ENCODE measurements at places on chromosomes 1 and 21.
A peak's percentile ranks its signal among the peaks of the same experiment; 100 is the strongest.

DNA sequence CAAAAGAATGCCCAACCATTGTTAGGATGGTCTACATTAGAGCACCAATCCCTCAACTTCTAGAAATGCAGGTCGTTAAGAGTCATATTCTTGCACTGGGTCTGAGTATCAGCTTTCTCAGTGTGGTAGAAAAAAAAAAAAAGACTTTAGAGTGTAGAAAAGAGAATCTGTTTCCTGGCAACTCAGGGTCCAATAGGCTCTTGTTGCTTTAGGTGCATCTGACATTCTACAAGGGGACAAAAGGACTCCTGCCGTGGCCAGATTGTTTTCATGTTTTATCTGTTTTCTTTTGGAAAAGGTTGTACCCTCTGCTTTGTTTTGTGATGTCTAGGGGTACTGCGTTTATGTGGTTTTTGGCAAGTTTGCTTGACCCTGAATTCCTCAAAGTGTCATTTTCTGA is 105.4 kb upstream of the KCNK2 start:
- DNase-seq = no peak

GRCh38 chr1:65509912-65510680 is 89.6 kb downstream of the LEPR start:
- DNase-seq = no peak

DNA sequence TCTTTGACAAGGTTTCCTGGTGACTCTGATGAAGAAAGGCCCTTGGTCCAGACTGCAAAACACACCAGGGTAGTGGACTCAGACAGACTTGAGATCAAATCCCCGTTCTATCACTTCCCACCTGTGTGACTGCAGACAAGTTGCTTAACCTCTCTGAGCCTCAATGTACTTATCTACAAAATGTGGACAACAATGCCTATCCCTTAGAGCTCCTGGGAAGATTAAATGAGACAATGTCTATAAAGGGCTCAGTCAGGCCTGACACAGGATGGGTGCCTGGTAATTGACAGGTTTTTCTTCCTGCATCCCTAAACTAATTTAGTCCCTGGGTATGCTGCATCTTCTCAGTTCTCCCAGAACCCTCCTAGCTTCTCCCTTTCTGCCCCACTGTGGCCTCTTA is 37.9 kb upstream of the ZBTB40 start:
- no peak for DNase-seq

- DNase-seq = no peak
Observed at GRCh38 chr1:116139592-116140134, 28.5 kb downstream of the MAB21L3 start.

DNA sequence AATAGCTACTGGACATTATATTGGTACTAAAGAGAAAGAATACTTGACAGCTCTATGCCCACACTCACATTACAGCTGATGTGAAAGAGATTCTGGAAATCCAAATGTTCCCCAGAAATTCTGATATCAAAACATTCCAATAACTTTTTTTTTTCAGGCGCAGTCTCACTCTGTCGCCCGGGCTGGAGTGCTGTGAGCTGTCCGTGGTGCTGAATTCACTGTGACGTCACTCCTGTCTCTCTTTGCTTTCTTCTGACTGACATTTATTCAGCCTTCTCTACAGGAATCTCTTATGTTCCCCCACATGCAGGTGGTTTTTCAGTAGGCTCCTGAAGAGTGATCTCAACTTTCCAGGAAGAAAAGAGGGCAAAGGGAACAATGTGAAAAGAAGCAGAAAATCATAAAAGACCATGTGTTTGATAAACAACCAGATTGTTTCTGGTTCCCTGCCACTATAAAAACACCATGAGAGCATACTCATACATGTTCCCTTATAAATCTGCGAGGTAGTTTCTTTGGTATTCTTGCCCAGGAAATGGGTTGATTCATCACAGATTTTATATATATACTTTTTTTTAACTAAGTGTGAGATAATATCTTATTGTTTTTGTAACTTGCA is 6.2 kb downstream of the S100A7A start:
- peak; percentile 54 for DNase-seq

- DNase-seq = no peak
Observed at GRCh38 chr1:154778944-154779343, 91.1 kb downstream of the KCNN3 start.

- DNase-seq = no peak
Observed at GRCh38 chr1:49622877-49623276, 400.9 kb downstream of the AGBL4 start.

DNA sequence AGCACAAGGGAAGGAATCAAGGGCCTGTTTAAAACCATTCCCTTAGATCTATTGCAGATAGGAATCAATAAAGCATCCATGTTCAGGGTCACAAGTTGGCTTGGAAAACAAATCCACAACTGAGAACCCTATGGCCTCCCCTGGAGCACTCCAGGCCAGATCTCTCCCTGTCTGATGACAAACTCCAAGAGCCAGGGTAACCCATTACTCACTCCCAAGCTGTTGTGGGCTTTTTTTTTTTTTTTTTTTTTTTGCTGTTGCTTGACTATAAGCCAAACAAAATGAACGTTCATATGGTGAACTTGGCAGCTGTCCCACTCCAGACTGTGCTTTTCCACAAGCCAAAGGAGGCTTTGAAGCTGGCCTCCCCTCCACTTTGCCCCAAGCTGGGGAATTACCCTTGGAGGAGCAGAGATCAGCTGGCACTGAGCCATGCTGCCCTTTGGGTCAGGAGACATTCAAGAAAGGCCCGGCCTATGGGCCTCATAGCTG is 35.7 kb upstream of the VAV3 start:
- DNase-seq = no peak

- DNase-seq = no peak
Observed at GRCh38 chr1:47584249-47584648, 146.4 kb downstream of the FOXD2 start.

DNA sequence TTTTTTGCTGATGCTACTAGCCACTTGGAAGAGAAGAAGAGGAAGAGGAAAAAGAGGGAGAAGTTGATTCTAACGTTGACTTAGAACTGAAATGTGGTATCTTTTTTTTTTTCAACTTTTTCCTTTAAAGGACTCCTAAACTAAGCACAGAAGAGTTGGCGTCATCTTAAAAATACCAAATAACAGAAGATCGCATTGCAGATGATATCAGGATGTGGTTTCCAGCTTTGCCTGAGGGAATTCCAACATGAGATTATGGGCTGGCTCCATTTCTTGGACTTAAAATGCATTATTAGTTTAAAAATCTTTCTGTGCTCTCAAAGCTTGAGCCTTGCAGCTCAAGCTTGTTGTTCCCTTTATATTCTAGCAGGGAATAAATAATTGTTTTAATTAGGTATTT is 29.8 kb downstream of the WDR3 start:
- no peak for DNase-seq

DNA sequence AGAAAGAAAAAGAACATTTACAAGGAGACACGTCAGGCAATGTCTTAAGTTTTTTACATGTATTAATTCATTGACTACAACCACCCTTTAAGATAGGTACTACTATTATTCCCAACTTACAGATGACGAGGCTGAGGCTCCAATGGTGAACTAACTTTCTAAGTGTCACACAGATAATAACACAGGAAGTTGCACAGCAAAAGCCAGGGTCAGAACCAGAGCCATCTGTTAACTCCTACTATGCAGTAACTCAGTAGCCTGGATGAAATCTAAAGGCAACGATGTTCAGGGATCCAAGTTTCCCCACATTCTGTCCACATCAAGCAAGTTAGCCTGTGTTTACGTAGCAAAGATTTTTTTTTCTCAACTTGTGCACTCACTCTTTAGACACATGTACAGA is 371.7 kb downstream of the PTPRC start:
- DNase-seq = no peak

GRCh38 chr1:159869173-159869572 is 6.7 kb upstream of the VSIG8 start:
- no peak for DNase-seq

DNA sequence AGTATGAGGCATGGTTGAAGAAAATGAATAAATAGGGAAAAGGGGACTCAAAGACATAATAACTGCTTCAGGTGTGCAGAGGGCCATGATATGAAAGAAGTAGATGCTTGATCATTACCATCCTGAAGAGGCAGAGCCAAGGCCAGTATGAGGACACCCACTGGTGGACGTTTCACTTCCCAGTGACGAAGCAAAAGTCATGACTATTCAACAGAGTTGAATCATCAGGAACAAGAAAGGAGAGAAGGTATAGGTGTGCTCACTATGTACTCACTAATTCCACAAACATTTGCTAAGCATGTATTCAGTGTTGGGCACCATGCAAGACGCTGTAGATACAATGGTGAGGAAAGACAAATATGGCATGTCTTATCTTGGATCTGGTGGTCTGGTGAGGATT is 319.2 kb upstream of the RUNX1 start:
- no peak for DNase-seq

DNA sequence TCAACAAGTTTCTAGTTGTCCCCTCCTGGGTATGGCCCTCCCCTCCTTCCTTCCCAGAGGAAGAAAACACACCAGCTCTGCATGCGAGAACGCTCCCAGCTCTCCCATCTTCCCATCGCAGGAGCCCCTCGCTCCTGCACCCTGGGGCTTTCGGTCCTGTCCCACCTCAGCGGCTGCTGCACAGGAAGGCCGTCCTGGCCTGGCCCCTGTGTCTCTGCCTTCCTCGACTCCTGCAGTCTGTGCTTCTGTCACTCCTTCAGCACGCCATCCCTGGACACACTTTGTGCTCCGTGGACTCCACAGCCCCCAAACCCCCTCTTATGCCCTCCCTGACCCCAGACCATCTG is 23.2 kb downstream of the KRTAP10-1 start:
- DNase-seq = no peak

- DNase-seq = no peak
Observed at GRCh38 chr1:62905309-62905708, 121.4 kb downstream of the ATG4C start.

- DNase-seq = no peak
Observed at GRCh38 chr1:206555473-206555935, 48.2 kb downstream of the RASSF5 start.

Data from activated T-cell treated with anti-CD3 and anti-CD28 coated beads for 1 hour (primary cell).